Body of pancreas (tissue), 4 donors: ENCODE measurements at places on chromosomes 7 and 10.

DNA sequence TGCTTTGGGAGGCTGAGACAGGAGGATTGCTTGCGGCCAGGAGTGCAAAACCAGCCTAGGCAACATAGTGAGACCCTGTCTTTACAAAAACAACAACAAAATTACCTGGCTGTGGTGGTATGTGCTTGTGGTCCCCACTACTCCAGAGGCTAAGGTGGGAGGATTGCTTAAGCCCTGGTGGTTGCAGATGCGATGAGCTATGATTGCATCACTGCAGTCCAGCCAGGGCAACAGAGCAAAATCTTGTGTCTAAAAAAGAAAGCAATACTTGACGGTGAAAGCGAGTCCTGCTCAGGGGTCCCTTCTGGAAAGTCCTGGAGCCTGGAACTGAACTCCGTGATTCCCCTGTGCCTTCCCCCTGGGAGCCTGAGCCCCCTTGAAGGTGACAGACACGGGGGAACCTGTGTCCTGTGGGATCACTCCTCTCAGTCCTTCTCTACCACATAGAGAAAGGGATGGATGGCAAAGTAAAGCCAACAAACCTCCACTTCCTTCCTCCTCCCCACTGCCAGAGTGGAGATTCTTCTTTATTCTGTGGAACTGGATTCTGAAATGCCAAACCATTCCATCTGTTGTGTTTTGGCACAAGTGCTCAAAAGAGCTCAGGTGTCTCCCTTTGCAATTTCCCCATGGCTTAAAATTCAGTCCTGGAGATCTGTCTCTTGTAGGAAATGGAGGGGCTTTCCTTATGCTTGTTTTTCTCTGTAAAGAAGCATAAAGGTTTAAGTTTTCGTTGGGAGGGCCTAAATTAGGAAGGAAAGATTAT is 50.6 kb downstream of the KIAA1217 start:
- no peak overlapping the region for H3K4me3 ChIP-seq
- no peaks in the 10 kb centered on the region for H3K27me3 ChIP-seq
- no peak overlapping the region for H3K27ac ChIP-seq

GRCh38 chr10:119415121-119415520 is 127.4 kb downstream of the RGS10 start:
- H3K27me3 ChIP-seq, result no peaks in the 10 kb centered on the region
- no peak overlapping the region for H3K4me3 ChIP-seq
- H3K27ac ChIP-seq, result no peak overlapping the region
- DNase-seq, result no peak

- no peak overlapping the region for H3K27ac ChIP-seq
- no peaks in the 10 kb centered on the region for H3K27me3 ChIP-seq
- DNase-seq, result no peak
- no peaks in the 10 kb centered on the region for H3K4me1 ChIP-seq
- H3K4me3 ChIP-seq, result no peak overlapping the region
These were observed 112.8 kb downstream of the PTEN start for GRCh38 chr10:87976101-87976743.

DNA sequence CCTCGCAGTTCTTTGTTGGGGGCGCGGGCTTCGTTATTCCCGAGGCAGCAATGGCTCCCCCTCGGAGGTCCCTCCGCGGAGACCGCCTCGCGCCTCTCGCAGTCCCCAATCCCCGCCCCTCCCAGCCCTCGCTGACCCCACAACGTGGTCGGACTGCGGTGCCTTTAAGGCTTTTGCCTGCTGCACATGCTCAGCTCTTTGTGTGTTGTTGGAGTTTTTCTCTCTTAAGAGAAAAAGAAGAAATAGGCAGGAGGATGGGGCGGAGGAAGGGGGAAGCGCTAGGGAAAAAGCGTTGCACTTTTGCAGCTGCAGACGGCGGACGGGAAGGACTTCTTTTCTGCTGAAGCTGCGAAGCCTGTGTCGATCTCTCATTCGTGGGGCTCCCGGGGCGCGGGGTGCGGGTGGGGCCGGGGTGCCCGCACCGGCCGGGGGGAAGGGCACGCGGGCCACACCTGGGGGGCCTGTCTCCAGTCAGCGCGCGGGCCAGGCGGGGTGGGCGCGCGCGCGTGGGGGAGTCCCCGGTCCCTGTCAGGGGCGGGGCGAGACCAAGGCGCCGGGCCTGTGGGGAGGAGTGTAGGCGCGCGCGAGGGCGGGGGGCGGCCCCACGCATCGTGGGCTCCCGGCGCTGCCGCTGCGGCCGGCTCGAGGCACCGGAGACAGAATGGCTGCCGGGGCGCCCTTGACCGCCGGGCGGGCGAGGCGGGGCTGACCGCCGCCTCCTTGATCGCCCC is 445 bp upstream of the ATRNL1 start:
- peak overlapping the region; percentile 12 for H3K27ac ChIP-seq
- H3K36me3 ChIP-seq, result no peaks in the 10 kb centered on the region
- no peaks in the 10 kb centered on the region for H3K27me3 ChIP-seq
- H3K4me3 ChIP-seq, result peak overlapping the region; percentile 54

DNA sequence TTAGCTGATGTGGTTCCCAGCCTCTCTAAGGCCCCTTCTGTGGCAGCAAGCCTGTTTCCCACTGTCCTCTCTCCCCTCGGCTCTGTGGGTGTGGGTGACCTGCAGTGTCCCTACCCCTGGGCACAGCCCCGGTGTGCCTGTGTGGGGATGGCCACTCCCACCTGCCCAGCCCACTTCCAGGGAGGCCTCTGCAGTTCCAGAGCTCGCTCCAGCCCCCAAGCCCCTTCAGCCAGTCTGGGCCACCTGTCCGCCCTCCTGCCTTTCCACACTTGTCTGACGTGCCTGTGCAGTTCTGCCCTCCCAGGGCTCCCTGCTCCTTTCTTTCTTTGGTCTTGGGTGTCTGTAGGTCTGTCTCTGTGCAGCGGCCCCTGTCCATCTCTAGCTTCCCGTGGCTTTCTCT is 127.0 kb upstream of the PPIF start:
- DNase-seq, result no peak
- H3K27me3 ChIP-seq, result no peaks in the 10 kb centered on the region
- H3K27ac ChIP-seq, result peak overlapping the region; percentile 91
- peaks cover 18% of the 10 kb centered on the region for H3K36me3 ChIP-seq
- no peak overlapping the region for H3K4me3 ChIP-seq
